ENCODE measurements at places on chromosomes 2 and 18. TPM values are rescaled to one million over a fixed set of nuclear protein-coding genes. Genes with fewer than 3 reads are reported as not detected.

DNA sequence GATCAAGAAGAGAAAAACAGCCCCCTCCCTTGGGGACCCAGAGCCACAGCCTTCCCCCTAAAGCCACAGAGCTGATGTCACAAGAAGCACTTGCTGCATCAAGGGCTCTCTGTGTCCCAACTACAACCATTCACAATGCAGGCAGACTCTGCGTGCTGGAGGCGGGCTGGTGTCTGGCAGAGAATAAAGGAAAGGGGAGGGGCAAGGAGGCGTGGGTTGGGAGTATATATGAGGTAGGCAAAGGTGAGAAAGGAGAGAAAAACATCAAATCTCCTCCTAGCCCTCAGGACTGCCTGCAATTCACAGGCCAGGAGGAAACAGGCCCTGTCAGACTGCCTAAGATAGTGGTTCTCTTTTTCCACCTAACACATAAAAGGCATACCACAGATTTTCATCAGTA is 48.8 kb upstream of the IHH start:
- no peak for DNase-seq

DNA sequence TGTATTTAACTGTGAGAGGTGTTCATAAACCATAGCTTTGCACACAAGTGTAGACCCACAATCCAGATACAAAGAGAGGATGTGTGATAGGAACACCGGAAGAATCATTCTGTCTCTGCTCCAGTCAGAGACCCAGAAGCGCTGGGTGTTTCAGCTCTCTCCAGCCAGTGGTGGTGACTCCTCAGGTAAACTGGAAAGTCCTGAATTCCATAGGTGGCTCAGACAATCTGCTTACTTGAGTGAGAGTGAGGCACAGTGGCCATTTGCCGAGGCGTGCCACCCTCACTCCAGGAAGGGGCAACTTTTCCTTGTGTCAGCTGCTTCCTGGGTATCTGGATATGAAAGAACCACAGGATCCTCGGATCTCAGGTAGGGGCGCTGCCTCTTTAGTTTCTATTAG is 171.5 kb downstream of the KCNS3 start:
- DNase-seq: no peak

GRCh38 chr18:7878265-7879211 is 311.4 kb downstream of the PTPRM start:
- DNase-seq: no peak

EVX2 gene
- total RNA-seq: not detected

ANKRD30B gene
- 0.20 TPM for total RNA-seq

TEKT4 gene
- total RNA-seq: not detected

DNA sequence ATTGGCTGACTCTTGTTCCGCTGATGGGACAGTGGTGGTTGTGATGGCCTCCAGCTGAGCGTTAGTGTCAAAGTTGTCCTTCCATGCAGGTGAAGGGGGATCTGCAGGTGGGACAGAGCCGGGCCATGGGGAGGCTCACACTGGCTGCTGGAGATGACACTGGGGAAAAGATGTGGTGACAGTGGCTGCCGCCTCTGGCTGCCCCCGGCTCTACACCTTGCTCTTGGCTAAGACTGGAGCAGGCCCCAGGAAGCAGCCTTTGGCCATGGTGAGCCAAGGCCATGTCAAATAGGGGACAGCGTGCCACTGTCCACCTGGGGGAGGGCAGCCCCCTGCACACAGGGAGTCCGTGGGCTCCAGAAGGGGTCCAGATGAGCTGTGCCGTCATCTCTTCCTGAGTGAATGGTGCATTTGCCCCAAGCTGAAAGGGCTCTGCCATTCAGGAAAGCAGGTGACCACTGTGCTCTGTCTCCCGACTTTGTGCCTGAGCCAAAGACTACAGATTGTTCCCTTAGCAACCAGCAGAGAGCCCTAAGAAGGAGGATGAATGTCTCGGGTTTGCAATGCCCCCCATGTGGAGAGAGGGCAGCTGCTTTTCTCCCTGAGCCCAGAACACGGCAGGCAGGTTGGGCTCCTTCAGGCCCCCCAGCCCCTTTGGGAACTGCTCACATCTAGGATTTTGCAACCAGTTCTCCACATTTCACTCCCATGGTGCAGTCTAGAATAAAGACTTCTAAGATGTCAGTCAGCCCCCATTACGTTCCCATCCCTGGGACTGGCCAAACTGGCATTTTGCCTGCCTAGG is 79.1 kb upstream of the BCL2L11 start:
- no peak for DNase-seq

- no peak for DNase-seq
Measured at GRCh38 chr2:146669735-146670134, 1175.1 kb upstream of the ACVR2A start.

DNA sequence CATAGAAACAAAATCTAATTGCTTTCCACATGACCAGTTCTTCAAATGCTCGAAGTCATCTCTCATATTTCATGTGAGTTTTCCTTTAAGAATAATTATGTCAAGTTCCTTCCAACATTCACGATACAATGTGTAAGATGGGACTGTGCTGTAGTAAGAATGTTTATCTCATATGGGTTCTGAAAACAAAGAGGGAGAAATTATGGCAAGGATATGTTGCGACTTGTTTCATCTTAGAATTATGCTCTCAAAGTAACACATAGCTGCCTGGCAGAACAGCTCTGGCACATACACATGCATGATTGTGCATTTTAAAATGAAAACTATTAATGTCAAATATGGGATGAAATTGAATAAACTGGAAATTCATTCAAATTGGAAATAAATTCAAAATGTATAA is 314.8 kb upstream of the ACVR2A start:
- no peak for DNase-seq

SERPINB11 gene
- total RNA-seq: not detected

DNA sequence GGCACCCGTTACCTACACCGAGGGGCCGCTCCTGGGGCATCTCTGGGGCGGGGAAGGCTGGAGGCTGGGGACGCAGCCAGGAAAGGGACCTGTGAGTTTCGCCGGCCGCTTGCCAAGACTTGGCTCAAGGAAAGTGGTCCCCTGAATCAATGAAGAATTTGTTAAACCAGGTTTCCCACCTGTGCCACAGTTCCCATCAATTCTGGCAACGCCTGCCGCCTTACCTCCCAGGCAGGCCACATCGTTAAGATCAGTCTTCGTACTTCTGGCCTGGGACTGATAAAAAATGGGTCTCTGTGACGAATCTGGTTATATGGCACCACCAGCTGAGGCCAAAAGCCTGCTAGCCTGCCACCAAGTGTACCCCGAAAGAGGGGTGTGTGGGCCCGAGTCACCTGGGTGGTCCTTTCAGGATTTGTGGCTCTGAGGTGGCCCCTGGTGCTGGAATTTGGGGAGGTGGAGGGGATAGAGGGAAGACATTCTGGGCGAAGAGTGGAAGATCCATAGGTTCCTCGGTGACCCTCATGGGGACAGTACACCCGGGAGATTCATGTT is 789 bp upstream of the TGFA start:
- no peak for DNase-seq

- DNase-seq: no peak
Measured at GRCh38 chr2:21379140-21379539, 255.4 kb downstream of the TDRD15 start.

- DNase-seq: no peak
Measured at GRCh38 chr2:230861552-230862255, 3.0 kb upstream of the ITM2C start.

- DNase-seq: peak; percentile 95
Measured at GRCh38 chr2:188975497-188976102, 1.4 kb downstream of the COL3A1 start.

NGEF gene
- 3.9 TPM for total RNA-seq

GRCh38 chr2:102664471-102664909 is 45.1 kb downstream of the SLC9A2 start:
- no peak for DNase-seq

Data from skin of body (tissue), 3 donors.